ENCODE measurements at places on chromosomes 5 and 9.

- no peak for DNase-seq
Measured at GRCh38 chr5:65913519-65913918, 12.9 kb upstream of the ERBIN start.

- DNase-seq = no peak
Measured at GRCh38 chr5:133331941-133332340, 280.1 kb downstream of the HSPA4 start.

GRCh38 chr5:170469414-170469813 is 34.4 kb upstream of the KCNIP1 start:
- DNase-seq = no peak

- no peak for DNase-seq
Measured at GRCh38 chr5:127518319-127518621, 830 bp downstream of the PRRC1 start.

All from NCI-H774 (cell line).